ENCODE measurements at places on chromosomes 7 and 10.

- DNase-seq: no peak
Measured at GRCh38 chr10:19098803-19099202, 50.2 kb downstream of the MALRD1 start.

GRCh38 chr7:14177876-14178275 is 188.4 kb upstream of the ETV1 start:
- no peak for DNase-seq

DNA sequence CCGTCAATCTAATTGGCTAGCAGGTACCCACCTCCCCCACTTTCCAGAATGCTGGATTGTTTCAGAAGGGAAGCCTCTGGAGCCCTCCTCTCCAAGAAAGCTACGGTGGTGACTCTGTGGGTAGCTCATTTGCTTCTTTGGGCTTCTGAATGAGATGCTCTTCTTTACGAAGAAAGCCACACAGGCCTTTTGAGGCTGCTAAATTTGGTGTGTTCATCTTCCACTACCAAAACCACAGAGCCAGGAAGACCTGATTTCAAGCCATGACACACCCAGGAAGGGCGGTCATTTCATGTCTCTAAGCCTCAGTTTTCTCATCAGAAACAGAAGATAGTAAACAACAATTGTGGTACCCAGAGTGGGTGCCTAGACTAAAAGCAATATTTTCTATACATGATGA is 901.2 kb downstream of the KCNMA1 start:
- DNase-seq: no peak

DNA sequence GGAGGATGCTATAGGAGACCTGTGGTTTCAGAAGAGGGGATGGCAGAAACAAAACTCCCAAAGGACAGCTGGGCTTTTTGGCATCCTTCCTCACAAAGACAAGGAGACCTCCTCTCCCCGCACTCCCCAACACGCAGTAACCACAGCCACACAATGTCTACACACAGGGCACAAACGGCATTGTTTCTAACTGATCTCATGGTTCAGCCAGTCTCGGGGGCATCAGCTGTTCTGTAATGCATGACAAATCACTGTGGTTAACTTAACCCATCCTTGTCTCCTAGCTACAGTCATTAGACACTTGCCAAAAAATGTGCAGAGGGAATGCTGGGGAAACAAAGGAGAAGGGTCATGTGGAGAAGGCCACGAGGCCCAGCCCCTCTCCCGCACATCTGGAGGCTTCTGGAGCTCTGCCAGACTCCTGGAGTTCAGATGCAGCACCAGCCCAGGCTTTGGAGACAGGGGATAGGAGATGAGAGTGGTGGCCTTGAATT is 7.6 kb upstream of the ADAMTS14 start:
- no peak for DNase-seq

GRCh38 chr7:134211817-134212216 is 84.7 kb downstream of the LRGUK start:
- DNase-seq: no peak
